Effector memory CD8-positive, alpha-beta T cell (primary cell): ENCODE measurements at places on chromosomes 6 and 20.

DNA sequence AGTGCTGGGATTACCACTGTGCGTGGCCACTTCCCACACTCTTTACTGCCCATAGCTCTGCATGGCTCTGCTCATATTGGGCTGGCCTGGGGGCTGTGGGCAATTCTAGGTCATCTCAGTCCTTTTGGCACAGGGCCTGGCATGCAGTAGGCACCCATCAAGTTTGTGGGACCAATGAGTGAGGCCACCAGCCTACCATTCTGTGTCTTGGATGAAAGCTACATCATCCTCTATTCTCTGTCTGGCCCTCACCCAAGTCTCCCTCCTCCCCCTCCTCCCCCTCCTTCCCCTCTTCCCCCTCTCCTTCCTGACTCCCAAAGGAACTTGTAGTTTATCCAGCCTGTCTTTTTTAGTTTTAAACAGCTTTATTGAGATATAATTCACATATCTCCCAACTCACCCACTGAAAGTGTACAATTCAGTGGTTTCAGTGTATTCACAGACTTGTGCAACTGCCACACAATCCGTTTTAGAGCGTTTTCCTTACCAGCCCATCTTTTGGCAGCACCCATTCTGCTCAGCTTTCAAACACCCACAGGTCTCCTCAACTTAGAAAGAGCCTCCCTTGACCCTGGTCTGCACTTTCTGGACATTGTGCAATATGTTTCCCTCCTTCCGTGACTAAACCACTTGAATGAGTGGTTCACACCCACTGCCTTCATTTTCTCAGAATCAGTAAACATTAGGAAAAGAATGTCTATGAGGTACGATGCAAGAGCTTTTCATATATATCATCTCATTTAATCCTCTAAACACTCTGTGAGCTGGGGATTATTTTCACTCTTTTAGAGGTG is 21.5 kb upstream of the MRPS18A start:
- H3K4me3 ChIP-seq = no peak overlapping the region
- peaks cover 85% of the 10 kb centered on the region for H3K27me3 ChIP-seq
- no peaks in the 10 kb centered on the region for H3K4me1 ChIP-seq
- no peaks in the 10 kb centered on the region for H3K36me3 ChIP-seq
- H3K27ac ChIP-seq = no peak overlapping the region

DNA sequence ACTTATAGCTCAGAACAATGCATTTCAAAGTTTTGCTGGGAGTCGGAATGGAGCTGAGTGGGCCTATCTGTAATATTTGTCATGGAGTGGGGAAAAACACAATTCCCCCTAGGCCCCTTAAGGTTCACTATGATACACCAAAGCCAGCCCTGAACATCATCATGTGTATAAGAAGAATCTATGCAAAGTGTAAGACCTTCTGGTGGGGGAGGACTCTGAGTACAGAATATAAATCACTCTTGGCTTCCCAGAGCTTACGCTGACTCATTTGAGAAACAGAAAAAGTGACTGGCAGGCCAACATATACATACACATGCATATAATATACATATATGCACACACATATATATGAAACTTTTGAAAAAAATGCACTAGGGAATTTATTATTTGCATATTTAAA is 54.1 kb upstream of the UBR2 start:
- H3K4me3 ChIP-seq = no peak overlapping the region
- no peaks in the 10 kb centered on the region for H3K36me3 ChIP-seq
- H3K27ac ChIP-seq = no peak overlapping the region
- DNase-seq = no peak
- no peaks in the 10 kb centered on the region for H3K4me1 ChIP-seq

DNA sequence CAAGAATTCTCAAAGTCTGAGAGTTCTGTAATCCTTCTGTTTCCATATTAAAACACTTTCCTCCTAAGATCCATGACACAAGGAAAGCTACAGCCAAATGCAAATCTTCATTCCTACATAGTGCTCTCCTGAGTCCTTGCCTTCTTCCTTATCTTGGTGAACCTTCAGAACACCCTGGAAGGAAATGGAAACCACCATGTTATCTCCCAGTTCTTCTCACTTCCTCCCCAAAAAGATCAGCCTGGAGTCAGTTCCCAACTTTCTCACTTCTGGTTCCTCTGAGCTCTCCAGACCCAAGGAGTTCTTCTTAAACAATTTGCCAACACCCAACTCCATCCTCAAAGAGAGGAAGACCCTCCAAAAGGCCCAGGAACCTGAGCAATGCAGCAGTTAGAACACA is 193.3 kb upstream of the CCN2 start:
- DNase-seq = no peak
- no peak overlapping the region for H3K27ac ChIP-seq
- no peaks in the 10 kb centered on the region for H3K36me3 ChIP-seq
- no peak overlapping the region for H3K4me3 ChIP-seq
- no peaks in the 10 kb centered on the region for H3K27me3 ChIP-seq

DNA sequence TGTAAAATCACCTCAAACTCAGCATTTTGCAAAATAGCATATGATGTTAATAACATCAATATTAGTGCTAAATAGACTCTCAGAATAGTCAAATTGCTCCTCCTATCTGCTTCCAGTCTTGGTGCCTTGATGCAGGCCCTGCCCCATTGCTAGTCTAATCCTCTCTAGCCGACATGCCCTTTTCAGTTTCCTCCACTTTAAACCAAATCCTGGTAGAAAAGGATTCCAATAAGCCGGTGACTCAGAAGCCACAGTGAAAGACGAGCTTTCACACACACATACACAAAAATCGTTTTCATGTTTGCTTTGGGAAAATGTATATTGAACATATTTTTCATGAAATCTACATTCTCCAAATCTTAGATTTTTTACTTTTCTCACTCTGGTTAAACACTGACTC is 203.1 kb downstream of the LMBRD1 start:
- no peaks in the 10 kb centered on the region for H3K36me3 ChIP-seq
- no peak overlapping the region for H3K27ac ChIP-seq
- H3K4me1 ChIP-seq = no peaks in the 10 kb centered on the region
- H3K4me3 ChIP-seq = no peak overlapping the region
- DNase-seq = no peak

- H3K27ac ChIP-seq = no peak overlapping the region
- no peaks in the 10 kb centered on the region for H3K4me1 ChIP-seq
- no peak for DNase-seq
- H3K4me3 ChIP-seq = no peak overlapping the region
- H3K36me3 ChIP-seq = no peaks in the 10 kb centered on the region
Measured at GRCh38 chr6:22367346-22367745, 70.5 kb upstream of the PRL start.

- peaks cover 17% of the 10 kb centered on the region for H3K4me1 ChIP-seq
- H3K27ac ChIP-seq = peak overlapping the region; percentile 84
- no peaks in the 10 kb centered on the region for H3K27me3 ChIP-seq
- H3K4me3 ChIP-seq = no peak overlapping the region
- peaks cover 58% of the 10 kb centered on the region for H3K36me3 ChIP-seq
- DNase-seq = no peak
Measured at GRCh38 chr6:15493437-15494168, 169.2 kb downstream of the DTNBP1 start.

DNA sequence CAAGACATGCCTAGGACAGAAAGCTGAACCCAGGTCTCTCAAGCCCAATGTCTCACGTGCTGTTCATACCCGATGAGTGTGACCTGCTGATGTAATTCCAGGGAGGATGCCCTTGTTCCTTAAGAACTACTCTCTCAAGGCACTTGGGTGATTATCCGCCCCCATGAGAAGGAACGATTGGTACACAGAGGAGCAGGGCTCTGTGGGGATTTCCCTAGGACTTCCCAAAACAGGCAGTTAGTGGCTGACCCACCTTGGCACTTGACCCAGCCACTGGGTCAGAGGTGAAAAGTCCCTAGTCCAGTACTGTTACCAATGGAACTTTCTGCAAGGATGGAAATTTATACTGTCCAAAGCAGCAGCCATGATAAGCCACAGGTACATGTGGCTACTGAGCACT is 9.2 kb upstream of the BPIFB6 start:
- no peak overlapping the region for H3K27ac ChIP-seq
- no peak overlapping the region for H3K4me3 ChIP-seq
- H3K36me3 ChIP-seq = no peaks in the 10 kb centered on the region
- no peak for DNase-seq
- no peaks in the 10 kb centered on the region for H3K27me3 ChIP-seq

DNA sequence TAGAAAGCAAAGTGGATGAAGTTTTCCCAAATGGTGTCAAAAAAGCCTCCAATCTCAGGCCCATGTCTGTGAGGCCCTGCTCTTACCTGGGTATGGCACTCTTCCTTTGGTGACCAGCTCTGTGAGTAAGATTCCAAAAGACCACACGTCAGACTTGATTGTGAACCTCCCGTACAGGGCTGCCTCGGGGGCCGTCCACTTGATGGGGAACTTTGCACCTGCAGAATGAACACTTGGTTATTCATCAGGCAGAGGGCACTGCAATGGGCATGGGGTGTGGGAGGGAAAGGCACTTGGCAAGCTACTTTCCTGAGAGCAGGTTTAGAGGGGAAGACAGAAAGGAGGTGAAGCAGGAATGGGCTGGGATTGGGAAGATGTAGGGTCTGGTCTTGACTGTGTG is 68.7 kb upstream of the TRAF3IP2 start:
- DNase-seq = no peak
- H3K4me1 ChIP-seq = peaks cover 13% of the 10 kb centered on the region
- no peaks in the 10 kb centered on the region for H3K27me3 ChIP-seq
- peaks cover 77% of the 10 kb centered on the region for H3K36me3 ChIP-seq

- no peaks in the 10 kb centered on the region for H3K27me3 ChIP-seq
- H3K4me3 ChIP-seq = no peak overlapping the region
- no peak for DNase-seq
- H3K27ac ChIP-seq = no peak overlapping the region
Measured at GRCh38 chr20:13891575-13891974, 98.8 kb downstream of the SEL1L2 start.

- no peaks in the 10 kb centered on the region for H3K27me3 ChIP-seq
- DNase-seq = peak; percentile 66
- peak overlapping the region; percentile 99 for H3K4me3 ChIP-seq
Measured at GRCh38 chr6:33314515-33314942, 651 bp upstream of the TAPBP start.

GRCh38 chr20:34626992-34627391 is 49.9 kb downstream of the PIGU start:
- H3K36me3 ChIP-seq = peaks cover 18% of the 10 kb centered on the region
- H3K27me3 ChIP-seq = no peaks in the 10 kb centered on the region
- no peak for DNase-seq
- H3K4me1 ChIP-seq = peaks cover 6% of the 10 kb centered on the region
- H3K4me3 ChIP-seq = no peak overlapping the region
- no peak overlapping the region for H3K27ac ChIP-seq

DNA sequence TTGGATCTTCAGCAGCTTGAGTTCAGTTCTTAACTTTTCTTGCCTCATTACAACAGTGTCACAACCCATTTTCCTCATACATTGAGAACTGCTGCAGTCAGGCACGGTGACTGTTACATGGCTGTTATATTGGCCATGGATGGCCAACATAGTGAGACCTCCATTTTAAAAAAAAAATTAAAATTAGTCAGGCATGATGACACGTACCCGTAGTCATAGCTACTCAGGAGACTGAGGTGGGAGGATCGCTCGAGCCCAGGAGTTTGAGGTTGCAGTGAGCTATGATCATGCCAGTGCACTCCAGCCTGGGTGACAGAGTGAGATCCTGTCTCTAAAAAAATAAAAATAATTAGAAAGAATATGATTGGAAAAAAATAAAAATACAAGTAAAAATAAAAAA is 9.9 kb upstream of the MMP24 start:
- H3K27me3 ChIP-seq = no peaks in the 10 kb centered on the region
- H3K4me3 ChIP-seq = no peak overlapping the region
- no peaks in the 10 kb centered on the region for H3K4me1 ChIP-seq
- H3K27ac ChIP-seq = no peak overlapping the region
- H3K36me3 ChIP-seq = no peaks in the 10 kb centered on the region

GRCh38 chr20:13525225-13525940 is 113.3 kb downstream of the TASP1 start:
- no peak overlapping the region for H3K27ac ChIP-seq
- peaks cover 3% of the 10 kb centered on the region for H3K36me3 ChIP-seq
- no peaks in the 10 kb centered on the region for H3K4me1 ChIP-seq
- H3K4me3 ChIP-seq = no peak overlapping the region

DNA sequence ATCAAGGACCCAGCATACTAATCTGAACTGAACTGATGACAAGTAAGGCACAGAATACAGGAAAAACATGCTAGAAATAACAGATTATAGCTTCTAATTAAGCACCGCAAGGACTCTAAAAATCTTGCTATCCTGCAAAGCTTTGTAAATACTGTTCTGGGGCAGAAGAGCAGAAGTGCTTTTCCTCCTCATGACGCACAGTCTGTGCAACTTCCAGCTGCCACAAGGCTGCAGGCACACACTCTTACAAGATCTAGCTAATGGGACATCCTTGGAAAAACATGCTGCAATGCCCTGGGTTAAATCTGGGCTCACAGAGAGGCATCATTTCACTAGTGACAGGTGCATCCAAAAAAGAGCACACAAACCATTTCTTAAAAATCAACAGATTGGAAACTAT is 188.6 kb downstream of the GJA10 start:
- no peak overlapping the region for H3K27ac ChIP-seq
- no peak overlapping the region for H3K4me3 ChIP-seq
- DNase-seq = no peak
- peaks cover 31% of the 10 kb centered on the region for H3K4me1 ChIP-seq

DNA sequence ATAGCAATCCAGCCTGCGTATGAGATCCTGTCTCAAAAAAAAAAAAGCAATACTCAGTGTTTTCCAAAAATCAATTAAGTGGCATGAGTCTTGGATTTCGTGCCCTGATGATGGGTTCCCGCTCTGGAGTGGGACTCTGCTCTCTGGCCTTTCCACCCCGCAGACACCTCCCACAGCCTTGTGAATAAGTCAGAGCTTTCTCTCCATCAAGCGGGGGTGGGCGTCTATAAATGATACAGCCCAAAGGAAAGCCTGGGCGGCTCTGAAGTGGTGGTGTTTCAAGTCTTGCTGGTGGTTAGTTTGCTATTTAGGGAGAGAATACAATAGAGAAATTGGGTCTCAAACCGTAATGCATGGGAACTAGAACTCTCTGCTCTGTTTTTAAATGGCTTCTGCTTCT is 52.5 kb upstream of the TAGAP start:
- no peaks in the 10 kb centered on the region for H3K27me3 ChIP-seq
- peaks cover 3% of the 10 kb centered on the region for H3K36me3 ChIP-seq
- DNase-seq = no peak
- H3K4me1 ChIP-seq = peaks cover 30% of the 10 kb centered on the region

- H3K4me1 ChIP-seq = peaks cover 5% of the 10 kb centered on the region
- no peak overlapping the region for H3K4me3 ChIP-seq
- no peaks in the 10 kb centered on the region for H3K27me3 ChIP-seq
- no peak overlapping the region for H3K27ac ChIP-seq
- no peak for DNase-seq
Measured at GRCh38 chr6:133705066-133705465, 183.8 kb upstream of the TCF21 start.

- no peaks in the 10 kb centered on the region for H3K36me3 ChIP-seq
- H3K27me3 ChIP-seq = peaks cover 18% of the 10 kb centered on the region
- no peak for DNase-seq
- no peak overlapping the region for H3K27ac ChIP-seq
- H3K4me1 ChIP-seq = no peaks in the 10 kb centered on the region
Measured at GRCh38 chr6:11527274-11527870, 10.2 kb upstream of the TMEM170B start.

- H3K4me3 ChIP-seq = no peak overlapping the region
- H3K36me3 ChIP-seq = peaks cover 3% of the 10 kb centered on the region
- no peak for DNase-seq
- H3K27ac ChIP-seq = no peak overlapping the region
Measured at GRCh38 chr6:139308286-139308916, 16.6 kb upstream of the TXLNB start.
